ENCODE measurements at places on chromosomes 3 and 15.

DNA sequence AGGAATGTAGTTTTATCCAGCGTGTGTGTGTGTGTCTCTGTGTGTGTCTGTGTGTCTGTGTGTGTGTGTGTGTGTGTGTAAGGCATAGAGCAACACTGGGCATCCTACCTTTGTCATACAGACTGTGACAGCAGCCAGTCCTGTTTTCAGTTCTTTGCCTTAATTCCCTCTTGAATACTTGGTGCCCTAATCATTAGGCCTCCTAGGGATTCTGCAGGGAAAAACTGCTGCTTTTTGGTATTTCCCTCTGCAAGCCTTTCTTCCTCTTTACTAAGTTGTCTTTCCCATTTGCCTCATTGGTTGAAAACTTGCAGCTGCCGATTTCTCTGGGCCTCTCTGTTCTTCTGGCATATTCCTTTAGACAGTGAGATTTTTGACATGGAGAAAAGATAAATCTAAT is 9.2 kb downstream of the SLC25A36 start:
- no peak for DNase-seq

- DNase-seq: no peak
These were observed 16.7 kb upstream of the EHD4 start for GRCh38 chr15:41988896-41989572.

GRCh38 chr15:70587896-70588567 is 175.3 kb downstream of the UACA start:
- no peak for DNase-seq

- no peak for DNase-seq
These were observed 7.1 kb downstream of the RAF1 start for GRCh38 chr3:12656850-12657249.

- no peak for DNase-seq
These were observed 31.0 kb upstream of the PDE8A start for GRCh38 chr15:84950570-84951111.

DNA sequence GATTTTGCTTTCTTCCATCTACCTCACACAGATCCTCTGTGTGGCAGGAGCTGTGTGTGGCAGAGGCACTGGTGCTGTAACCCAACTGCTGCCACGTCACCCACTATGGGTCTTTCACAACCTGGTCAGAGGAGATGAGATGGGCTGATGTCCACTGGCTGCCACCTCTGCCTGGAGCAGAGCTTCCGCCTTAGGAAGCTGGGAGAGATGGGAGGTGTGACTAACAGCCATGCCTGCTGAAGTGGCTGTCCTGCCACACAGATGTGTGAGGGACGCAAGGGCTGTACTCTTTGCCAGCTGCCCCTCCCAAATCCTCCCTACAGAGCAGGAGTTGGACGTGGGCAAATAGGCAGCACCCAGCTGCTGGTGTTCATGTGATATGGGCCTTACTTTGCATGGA is 329.5 kb downstream of the GABRB3 start:
- no peak for DNase-seq

GRCh38 chr3:38374221-38374620 is 27.6 kb downstream of the XYLB start:
- DNase-seq: no peak

- no peak for DNase-seq
These were observed 5.0 kb downstream of the VGLL4 start for GRCh38 chr3:11638495-11639358.

GRCh38 chr3:19013879-19014278 is 134.4 kb upstream of the KCNH8 start:
- no peak for DNase-seq

- no peak for DNase-seq
These were observed 155.6 kb upstream of the GOLIM4 start for GRCh38 chr3:168251371-168251770.

GRCh38 chr3:154182975-154183374 is 61.8 kb downstream of the ARHGEF26 start:
- DNase-seq: no peak

GRCh38 chr15:90701048-90701447 is 16.1 kb upstream of the BLM start:
- no peak for DNase-seq

- DNase-seq: no peak
These were observed 536.1 kb downstream of the AGBL1 start for GRCh38 chr15:86615816-86616215.

GRCh38 chr3:187490366-187490765 is 122.2 kb downstream of the RTP4 start:
- DNase-seq: no peak

DNA sequence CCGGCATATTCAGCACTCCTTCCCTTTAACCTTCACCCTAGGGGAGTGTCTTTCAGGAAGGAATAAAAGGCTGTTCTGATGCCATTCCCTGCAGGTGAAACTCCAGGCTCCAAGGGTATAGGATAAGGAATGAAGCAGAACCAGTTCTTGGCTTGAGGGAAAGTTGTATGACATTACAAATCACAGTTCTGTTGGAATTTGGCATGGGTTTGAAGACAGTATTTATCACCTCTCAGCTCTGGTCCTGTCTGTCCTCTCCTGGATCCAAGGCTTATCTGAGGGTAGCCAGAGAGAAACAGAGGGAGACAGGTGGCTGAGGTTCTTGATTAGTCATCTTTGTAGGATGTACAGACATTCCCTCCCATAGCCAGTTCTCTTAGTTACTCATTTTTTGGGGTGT is 37.1 kb downstream of the RAB11A start:
- DNase-seq: no peak

DNA sequence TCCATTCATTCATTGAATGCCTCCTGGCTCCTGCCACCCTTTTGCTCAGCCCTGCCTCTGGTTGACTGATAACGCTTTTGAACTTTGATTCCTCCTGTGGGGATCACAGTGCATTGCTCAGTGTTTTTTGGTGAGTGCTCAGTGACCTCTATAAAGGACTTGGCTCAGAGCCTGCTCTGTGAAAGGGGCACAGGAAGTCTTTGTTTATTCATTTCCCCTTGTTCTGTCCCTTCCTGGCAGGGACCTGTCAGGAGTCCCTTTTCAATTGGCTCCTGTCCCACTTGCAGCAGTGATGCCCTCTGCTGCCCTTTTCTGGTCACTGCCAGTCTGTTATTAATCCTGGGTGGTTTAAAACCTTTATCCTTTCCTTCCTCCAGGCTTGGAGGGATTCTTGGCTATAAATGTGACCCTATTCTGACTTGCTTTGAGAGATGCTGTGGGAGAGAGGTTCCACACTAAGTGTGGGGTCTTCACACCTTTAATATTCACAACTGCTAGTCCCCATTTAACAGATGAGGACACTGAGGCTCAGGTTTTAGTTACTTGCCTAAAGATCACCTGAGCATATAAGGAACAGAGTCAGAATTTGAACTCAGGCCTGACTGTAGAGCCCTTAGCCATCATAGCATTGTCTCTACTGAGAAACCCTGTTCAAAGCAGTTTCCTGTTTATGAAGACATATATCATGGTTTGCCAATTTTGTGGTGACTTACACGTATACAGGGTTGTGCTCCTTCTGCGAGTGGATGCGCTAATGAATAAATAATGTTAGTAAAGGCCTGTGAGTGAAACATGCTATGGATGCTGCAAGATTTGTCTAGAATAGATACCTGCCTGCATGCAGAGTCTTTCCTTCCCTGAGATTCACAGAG is 23.2 kb upstream of the TATDN2 start:
- DNase-seq: peak; percentile 63

DNA sequence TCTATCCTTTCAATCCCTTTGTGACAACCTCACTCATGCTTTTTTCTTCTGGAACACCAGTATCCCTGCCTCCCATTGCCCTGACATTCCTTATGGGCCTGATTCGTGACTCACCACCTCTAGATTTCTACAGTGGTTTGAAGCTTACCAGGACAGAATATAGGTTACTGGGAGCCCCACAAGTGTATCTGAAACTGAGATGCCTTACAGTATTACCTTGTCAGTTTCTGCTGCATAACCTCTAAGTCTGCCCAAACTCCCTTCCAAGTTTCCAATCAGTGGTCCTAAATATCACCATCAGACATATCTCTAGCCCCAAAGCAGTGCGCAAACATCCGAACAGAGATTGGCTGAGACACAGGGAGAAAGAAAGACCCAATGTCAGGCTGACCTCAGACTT is 5.6 kb downstream of the CPB1 start:
- no peak for DNase-seq

Data from GM19239 (cell line).